Osteoblast (primary cell): ENCODE measurements at places on chromosomes 7 and 10.
A peak's percentile ranks its signal among the peaks of the same experiment; 100 is the strongest.

DNA sequence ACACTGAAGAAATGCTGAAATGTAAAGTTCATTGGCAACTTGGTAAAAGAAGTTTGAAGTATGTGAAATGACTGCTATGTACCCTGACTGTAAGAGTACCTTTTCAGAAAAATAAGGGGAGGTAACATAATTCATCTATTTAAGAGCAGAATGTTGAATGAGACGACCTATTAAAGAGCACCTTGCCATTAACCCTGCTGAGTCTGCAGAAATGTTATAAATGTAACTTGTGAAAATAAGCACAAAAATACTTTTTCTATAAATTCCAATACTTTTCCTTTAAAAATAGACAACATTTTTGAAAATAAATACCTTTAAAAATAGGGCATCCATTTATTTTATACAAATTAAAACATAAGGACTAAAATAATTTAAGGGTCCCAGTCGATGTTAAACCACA, 7.7 kb downstream of the TM9SF3 start:
- DNase-seq: no peak

DNA sequence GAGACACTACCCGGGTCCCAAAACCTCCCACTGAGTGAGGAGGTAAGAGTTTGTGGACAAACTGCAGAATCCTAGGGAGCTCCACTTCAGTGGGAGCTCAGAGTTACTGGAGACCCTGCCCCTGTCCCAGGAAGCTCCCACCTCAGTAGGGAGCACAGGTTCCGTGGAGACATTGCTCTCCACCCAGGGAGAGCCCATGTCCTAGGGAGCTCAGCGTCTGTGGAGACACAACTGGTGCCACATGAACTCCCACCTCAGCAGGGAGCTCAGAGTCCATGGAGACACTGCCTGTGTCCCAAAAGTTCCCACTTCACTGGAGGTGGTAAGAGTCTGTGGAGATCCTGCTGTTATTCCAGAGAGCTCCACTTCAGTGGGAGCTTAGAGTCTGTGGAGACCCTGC, 6.3 kb downstream of the MYO1G start:
- DNase-seq: no peak

GRCh38 chr7:18993933-18994668, 123.3 kb downstream of the TWIST1 start:
- DNase-seq: no peak

GRCh38 chr7:16916738-16917137, 35.0 kb upstream of the AGR3 start:
- no peak for DNase-seq

- no peak for DNase-seq
Measured at GRCh38 chr10:55627501-55628051, 733.5 kb downstream of the ZWINT start.

- peak; percentile 38 for DNase-seq
Measured at GRCh38 chr10:77989081-77989724, 40.1 kb downstream of the POLR3A start.

DNA sequence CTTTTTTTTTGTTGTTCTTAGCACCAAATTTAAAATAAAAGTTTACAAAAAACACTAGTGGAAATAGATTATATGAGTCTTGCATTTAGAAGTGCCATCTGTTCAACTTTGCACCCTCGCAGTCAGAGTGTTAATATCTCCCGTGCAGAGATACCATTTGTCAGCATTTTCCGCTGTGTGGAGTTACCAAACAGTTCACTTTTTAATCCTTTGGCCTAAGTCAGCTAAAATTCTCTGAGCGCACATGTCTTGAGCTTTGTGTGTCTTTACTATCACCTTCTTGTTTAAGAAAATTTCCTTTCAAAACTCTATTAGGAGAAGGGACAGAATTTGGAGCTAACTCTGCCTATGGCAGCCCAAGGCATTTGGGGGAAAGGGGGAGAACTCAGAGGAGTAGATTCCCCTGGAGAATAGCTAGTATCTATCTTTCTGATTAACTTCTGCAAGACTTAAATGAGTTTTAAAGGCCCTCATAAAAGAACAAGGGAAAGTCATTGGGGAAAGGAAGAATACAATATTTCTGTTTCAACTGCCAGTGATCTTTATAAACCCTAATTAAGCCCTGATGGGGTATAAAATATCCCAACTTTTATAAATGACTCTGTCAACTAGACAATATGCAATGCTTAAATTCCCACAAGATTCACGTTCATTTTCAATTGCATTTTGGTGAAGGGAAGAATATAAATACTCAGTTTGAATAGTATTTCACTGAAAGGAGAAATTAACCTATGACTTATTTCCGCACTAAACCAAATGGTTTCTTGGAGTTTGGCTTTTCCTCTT, 114.9 kb upstream of the RAB11FIP2 start:
- no peak for DNase-seq

- peak; percentile 78 for DNase-seq
Measured at GRCh38 chr10:35635576-35635975, 6.5 kb downstream of the FZD8 start.

DNA sequence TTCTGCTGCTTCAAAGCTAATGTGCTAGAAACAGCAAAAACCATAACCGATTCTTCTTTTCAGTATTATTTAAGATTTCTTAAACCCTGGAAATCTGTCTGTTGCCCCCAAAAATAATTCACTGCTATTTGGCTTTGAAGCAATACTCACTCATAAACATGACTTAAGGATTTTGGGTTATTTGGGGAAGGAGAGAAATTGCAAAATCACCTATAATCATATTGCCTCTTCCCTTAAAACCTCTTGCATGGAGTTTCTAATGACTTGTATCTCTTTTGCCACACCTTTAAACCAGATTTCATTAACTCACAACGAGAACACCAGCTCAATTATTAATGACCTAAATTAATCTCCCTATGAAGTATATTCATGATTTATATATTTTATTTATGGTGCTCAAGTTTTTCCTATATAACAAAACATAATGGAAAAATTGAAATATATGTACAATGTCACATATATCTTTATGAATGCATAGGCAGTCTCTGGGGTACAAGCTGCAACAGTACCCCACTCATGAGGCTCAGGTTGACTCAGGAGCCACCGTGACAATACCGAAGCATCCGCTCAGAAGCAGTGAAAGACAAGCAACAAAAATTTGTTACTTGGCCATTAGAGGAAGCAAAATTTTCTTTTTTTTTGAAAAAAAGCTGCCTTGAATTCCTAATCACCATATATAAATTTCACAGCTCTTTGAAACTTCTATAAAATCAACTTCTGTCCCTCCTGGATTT, 3.0 kb downstream of the NAMPT start:
- DNase-seq: peak; percentile 13

DNA sequence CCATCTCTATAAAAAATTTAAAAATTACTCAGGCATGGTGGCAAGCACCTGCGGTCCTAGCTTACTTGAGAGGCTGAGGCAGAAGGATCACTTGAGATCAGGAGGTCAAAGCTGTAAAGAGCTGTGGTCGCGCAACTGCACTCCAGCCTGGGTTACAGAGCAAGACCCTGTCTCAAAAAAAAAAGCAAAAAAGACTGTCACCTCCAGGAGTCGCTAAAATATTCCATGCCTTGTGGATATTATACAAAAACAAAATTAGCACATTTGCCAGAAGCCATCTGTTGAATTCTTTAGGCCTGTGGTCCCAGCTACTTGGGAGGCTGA, 87.0 kb upstream of the SDK1 start:
- DNase-seq: no peak

GRCh38 chr10:29623797-29624196, 11.0 kb downstream of the SVIL start:
- DNase-seq: no peak

GRCh38 chr10:31770307-31770902, 158.2 kb downstream of the ARHGAP12 start:
- DNase-seq: peak; percentile 65

DNA sequence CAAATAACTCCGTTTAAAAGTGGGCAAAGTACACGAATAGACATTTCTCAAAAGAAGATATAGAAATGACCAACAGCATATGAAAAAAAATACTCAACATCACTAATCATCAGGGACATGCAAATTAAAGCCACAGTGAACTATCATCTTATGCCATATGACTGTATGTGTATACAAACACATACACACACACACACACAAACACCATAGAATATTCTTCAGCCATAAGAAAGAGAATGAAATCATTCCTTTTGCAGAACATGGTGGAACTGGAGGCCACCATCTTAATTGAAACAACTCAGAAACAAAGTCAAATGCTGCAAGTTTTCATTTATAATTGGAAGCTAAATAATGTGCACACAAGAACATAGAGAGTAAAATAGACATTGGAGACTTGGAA, 1019.4 kb downstream of the KCNMA1 start:
- no peak for DNase-seq

GRCh38 chr7:139709485-139709884, 68.3 kb downstream of the HIPK2 start:
- peak; percentile 95 for DNase-seq

GRCh38 chr7:142739923-142740492, 9.3 kb upstream of the PRSS1 start:
- no peak for DNase-seq

DNA sequence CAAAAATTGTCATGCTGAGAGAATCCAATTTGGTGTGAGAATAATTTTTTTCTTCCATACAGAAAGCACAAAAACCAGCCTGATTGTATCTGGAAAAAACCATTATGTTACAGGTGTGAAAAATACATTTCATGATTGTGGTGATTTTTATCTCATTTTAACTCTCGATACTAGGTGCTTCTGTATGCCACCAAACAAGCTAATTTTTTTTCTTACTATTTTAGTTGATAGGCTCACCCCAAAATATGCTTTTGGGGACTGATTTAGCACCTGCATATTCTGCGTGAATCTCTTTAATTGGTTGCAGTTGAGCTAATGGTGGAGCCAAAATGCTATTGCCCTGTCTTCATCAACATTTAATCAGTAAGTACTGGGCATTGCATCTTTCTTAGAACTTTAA, 1.9 kb downstream of the DMTF1 start:
- no peak for DNase-seq

DNA sequence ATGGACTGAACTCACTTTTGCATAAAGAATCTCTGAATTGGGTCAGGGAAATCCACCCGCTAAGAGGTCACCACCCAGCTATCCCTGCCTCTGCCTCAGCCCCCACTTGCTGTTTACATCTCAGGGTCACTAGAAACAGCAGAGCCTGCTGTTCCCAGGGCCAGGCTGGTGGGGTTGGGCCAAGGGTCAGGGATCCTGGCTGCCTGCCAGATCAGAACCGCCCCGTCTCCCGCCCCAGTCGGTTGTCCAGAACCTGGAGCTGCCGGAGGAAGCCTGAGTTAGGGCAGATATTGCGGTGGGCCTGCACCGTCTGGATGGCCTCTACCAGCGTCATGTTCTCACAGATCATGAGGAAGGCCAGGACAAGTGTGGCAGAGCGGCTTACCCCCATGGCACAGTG, 17.0 kb upstream of the SAMD8 start:
- DNase-seq: no peak

DNA sequence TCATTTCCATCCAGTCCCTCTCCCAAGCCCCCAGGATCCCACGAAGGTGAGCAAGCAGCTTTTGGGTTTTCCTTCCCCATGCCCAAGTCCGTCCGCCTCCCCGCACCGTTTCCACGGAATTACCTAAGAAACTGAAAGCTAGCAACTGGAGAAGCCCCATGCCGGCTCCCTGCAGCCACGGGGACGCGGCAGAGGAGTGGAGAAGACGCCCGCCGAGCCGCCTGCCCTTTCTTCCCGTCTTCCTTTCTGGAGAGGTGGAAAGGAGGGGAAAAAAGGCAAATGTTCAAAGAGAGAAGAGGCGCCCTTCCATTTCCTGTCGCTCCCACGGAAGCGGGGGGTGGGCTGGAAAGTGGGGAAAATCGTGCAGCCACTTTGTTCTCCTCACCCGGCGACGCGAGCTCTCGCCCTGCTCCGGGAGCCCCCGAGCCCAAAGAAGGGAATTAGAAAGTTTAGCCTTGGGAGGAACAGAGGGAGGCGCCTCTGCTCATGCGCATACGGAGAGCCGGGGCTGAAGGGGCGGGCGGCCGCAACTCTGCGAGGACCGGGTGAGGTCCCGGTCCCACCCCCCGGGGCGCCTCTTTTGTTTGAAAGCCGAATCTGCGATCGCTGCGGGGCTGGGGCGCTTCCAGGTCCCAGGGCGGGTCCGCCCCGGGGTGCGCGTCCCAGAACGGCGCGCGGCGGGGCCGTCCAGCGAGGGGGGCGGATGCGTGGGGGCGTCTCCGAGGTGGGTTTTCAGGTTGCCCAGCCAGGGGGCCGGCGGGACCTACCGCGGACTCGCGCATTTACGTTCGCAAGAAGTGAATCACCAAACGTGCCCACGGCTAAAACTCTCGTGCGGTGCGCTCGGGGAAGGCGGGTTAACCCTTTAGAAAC, at the start of gene LAMB1:
Gene LAMB1 (minus strand): TSS at position 436 of the 873 bp plus-strand sequence. CDS start 276 bp downstream, at position 160.
- DNase-seq: peak; percentile 96

GRCh38 chr10:78456649-78457400, 423.2 kb downstream of the RPS24 start:
- no peak for DNase-seq

- no peak for DNase-seq
Measured at GRCh38 chr10:65548001-65548400, 1377.8 kb upstream of the LRRTM3 start.

GRCh38 chr7:151327022-151327421, 14.6 kb upstream of the NUB1 start:
- no peak for DNase-seq

DNA sequence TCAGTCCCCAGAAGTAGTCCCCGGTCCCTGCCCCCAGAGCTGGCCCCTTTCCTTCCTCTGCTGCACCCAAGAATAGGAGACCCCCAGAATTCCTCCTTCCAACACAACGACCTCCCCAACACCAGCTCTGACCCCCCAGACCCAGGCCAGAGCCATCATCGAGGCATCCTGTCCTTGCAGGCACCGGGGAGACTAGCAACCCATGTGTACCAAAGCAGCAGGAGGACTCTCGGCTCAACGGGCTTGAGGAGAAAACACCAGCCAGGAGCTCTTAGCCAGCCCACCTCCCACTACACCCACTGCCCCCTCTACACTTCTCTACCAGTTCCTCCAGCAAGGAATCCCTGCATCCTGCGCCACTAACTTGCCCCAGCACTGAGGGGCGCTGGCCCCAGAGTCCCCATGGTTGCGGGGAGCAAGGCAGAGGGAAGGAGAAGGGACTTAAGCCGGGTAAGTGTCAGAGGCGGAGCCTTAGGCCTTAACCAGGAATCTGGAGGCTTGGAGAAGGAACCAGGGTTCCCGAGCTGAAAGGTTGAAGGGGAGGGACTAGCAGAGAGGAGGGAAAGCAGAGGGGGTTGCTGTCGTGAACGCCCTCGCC, 3.9 kb downstream of the GRID1 start:
- peak; percentile 75 for DNase-seq
